ENCODE measurements at places on chromosomes 2 and 18. TPM values are rescaled to one million over a fixed set of nuclear protein-coding genes. Genes with fewer than 3 reads are reported as not detected.

DNA sequence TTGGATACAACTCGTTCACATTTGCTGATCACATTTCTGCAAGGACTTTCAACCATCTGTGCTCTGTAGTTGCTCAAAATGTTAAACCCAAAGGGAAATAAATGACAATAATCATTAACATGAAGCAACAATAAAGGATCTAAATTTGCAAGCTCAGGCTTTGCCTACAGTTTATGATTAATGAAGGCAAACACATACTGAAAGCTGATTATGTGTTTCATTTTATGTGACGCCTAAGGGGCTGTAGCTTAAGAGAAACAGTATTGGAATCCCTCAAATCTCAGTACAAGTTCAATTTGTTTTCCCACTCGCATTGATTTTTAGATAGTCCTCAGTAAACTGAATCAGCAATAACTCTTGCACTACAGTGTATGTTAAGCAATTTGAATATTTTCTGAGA lies 160.3 kb upstream of the FSIP2 start:
- H3K4me3 ChIP-seq = no peak overlapping the region
- H3K27me3 ChIP-seq = no peaks in the 10 kb centered on the region

GRCh38 chr2:3207091-3207491 lies 170.5 kb downstream of the EIPR1 start:
- H3K4me1 ChIP-seq = peaks cover 13% of the 10 kb centered on the region
- no peaks in the 10 kb centered on the region for H3K27me3 ChIP-seq
- H3K4me3 ChIP-seq = no peak overlapping the region
- no peak for DNase-seq
- peaks cover 13% of the 10 kb centered on the region for H3K36me3 ChIP-seq

DNA sequence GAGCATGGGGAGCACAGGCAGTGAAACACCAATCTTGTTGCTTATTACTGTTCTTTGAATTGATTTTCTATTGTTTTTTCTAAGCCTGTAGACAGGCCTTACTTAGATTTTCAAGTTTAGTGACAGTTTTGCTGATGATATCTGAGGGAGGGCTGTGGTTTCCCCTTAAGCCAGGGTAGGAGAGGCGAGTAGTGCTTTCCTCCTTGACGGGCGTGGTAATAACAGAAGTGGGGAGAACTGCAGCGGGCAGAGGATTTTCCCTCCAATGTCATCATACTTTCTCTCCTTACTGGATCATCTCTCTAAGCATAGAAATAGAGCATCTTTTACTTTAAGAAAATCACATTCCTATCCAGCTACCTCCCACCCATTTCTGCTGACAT lies 314.4 kb downstream of the ALK start:
- no peaks in the 10 kb centered on the region for H3K36me3 ChIP-seq
- no peaks in the 10 kb centered on the region for H3K4me1 ChIP-seq
- H3K4me3 ChIP-seq = no peak overlapping the region
- peaks cover 4% of the 10 kb centered on the region for H3K27me3 ChIP-seq
- H3K27ac ChIP-seq = no peak overlapping the region

DNA sequence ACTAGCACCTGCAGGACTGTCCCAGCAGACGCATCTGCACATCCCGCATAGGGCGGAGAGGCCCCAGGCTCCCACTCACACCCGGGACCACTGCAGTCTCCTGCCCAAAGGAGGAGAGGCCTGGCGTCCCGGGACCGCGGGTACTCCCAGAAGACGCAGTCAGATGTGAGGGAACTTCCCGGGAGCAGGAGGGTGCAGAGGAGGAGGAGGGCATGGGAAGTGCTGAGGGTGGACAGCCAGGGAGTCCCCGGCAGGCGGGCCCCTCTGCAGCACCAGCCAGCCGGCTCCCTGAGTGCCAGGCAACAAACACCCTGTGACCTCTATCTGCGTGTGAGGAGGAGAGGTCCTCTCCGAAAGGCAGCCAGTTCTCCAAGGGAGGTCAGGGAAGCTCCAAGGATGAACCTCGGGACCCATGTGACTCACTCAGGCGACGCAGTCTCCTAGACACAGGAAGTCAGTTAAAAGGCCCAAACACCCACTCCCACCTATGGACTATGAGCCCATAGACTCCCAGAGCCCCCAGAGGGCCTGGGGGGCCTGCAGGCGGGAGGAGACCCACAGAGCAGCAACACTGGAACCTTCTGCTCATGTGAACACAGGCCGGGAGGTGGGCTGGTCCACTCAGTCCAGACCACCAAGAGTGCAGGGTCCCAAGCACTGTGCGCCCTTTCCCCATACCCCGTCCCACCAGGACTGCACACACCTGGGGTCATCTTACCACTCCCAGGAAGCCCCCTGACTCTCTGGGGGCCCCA lies 4.2 kb downstream of the PXDN start:
- H3K4me1 ChIP-seq = peaks cover 5% of the 10 kb centered on the region
- no peak overlapping the region for H3K27ac ChIP-seq
- no peaks in the 10 kb centered on the region for H3K36me3 ChIP-seq
- peaks cover 23% of the 10 kb centered on the region for H3K27me3 ChIP-seq

DNA sequence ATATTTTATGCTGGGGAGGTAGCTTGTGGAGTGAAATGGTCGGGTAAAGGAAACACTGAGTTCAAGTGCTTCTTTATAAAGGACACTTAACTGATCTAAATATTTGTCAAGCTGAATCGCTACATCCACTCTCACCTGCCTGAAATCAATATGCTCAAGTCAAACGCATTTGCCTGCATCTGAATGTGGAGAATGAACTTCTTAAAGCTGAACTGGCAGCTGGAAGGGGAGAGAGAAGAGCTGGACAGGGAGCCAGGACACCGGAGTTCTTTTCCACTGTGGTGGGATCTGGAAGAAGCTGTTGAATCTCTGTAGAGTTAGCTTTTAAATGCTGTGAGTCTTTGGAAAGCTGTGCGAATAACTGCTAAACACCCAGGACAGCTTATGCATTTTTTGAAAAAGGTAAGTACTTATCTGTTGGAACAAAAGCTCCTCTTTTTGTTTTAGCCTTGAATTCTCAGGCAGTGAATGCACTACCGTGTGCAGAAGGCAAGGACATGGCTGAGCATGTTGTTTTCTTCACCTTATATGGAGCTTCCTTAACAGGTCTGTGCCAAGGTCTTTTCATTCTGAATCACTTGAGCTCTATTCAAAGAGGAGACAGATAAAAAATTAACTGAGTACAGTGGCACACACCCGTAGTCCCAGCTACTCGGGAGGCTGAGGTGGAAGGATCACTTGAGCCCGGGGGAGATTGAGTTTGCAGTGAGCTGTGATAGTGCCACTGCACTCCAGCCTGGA lies 74.2 kb upstream of the KLF7 start:
- no peak overlapping the region for H3K4me3 ChIP-seq
- H3K4me1 ChIP-seq = peaks cover 30% of the 10 kb centered on the region
- DNase-seq = peak; percentile 34
- H3K27me3 ChIP-seq = no peaks in the 10 kb centered on the region
- H3K36me3 ChIP-seq = no peaks in the 10 kb centered on the region
- no peak overlapping the region for H3K27ac ChIP-seq

DNA sequence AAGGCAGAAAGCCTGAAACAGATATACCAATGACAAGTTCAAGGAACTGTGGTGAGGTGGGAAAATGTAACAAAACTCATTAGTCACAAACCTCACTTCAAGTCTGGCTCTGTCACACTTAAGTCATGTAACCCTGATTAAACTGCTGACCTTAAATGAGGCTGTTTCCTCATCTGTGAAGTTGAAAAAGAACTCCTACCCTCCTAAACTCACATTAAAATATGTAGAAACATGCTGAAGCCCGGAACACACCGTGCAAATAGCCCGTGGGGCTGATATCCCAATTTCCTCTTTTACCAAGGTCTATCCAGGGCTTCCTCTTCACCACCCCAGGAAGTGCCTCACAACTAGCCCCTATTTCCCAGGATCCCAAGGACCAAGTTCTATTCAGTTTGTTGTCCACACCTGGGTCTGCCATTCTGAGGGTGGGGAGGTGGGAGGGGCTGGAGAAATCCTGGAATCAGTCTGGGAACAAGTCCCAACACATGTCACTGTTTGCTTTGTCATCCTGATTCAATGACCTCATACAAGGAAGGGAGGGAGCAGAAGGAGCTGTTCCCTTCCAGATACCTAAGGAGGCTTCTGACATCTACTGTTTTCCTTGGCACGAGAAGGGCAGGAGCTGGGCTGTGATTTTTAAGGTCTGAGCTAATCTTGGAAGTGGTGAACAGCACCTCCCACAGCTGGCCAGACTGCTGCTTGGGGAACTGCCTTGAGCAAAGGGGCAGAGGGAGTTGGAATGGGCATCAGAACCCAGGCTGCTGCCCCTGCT lies 42.3 kb downstream of the SLC4A1AP start:
- H3K27ac ChIP-seq = peak overlapping the region; percentile 44
- peaks cover 15% of the 10 kb centered on the region for H3K4me1 ChIP-seq
- no peak for DNase-seq
- no peak overlapping the region for H3K4me3 ChIP-seq
- no peaks in the 10 kb centered on the region for H3K36me3 ChIP-seq
- H3K27me3 ChIP-seq = no peaks in the 10 kb centered on the region

Gene CAPN13
- total RNA-seq = not detected

Gene DSC2
- total RNA-seq = not detected

Gene PIK3C3
- total RNA-seq = 35.3 TPM

Data from activated naive CD4-positive, alpha-beta T cell treated with anti-CD3 and anti-CD28 coated beads for 36 hours (primary cell).